ENCODE measurements at places on chromosomes 7 and 10.

GRCh38 chr10:58637352-58637751 is 124.7 kb downstream of the BICC1 start:
- DNase-seq, result no peak

GRCh38 chr10:95414844-95415485 is 124.2 kb upstream of the PDLIM1 start:
- no peak for DNase-seq

DNA sequence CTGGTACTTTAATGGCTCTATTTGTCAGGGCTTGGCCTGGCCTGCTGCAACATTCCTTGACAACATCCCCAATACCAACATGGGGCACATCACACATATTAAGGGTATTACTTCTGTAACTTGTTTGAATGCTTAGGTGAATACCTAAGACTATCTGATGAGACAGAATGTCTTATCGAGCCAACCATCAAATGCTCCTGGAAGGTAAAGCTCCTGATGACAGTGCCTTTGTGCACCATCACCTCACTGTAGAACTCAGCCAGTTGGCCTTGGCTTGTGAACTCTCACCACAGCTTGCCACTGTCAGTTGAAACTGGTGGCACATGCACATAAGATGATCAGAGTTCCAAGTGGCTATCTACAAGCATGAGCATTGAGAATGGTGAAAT is 3.7 kb upstream of the MYO1G start:
- no peak for DNase-seq

DNA sequence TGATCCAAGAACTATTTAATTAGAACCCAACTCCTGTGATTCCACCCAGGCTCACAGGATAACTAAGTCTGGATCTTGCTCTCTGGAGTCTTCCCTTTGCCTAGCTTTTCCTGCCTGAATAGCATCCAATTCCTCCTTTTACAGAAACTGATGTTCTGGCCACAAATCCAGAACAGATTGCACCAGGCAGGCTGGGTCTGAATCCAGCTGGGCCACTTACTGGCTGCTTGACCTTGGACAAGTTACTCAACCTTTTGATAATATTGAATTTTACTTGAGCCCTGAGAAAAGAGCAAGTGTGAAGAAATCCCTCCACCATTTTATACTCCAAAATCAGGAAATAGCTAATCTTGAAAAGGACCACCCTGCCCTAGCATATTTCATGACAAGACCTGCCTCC is 55.5 kb upstream of the SLC35G1 start:
- DNase-seq, result no peak

DNA sequence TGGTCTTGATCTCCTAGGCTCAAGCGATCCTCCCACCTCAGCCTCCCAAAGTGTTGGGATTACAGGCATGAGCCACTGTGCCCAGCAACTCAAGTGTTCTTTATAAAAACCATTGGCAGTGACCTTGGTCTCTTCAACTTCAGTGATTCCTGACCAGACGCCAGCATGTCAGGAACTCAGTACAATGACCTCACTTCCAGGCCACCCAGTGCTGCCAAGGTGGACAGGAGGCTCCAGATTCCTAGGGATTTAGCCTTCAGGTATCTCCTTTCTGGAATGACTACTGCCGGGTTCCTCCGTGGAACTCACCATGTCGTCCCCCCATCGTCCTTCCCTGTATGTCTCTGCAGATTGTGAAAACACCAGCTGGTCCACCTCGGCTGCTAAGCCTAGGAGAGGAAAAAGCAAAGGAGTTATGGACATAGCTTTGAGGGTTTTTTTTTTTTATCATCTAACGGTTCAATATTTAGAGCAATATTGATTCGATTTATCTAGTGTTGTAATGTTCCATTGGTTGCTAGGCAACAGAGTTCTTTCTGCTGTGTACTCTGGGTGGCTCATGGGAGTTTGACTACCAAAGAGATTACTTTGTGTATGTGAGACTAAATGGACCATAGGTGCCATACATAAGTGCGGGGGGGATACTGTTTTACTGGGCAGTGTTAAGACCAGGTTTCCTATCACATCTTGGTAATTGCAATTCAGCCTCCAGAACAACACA is 425.8 kb upstream of the AUTS2 start:
- no peak for DNase-seq

GRCh38 chr7:55152516-55152915 is 133.7 kb downstream of the EGFR start:
- no peak for DNase-seq

GRCh38 chr10:78920011-78920410 is 148.8 kb upstream of the ZMIZ1 start:
- no peak for DNase-seq

Measured in HCEC 1CT (cell line).